ENCODE measurements at places on chromosomes 5 and 9. TPM values are rescaled to one million over a fixed set of nuclear protein-coding genes. Genes with fewer than 3 reads are reported as not detected.

- DNase-seq = no peak
These were observed 71.8 kb upstream of the CLINT1 start for GRCh38 chr5:157930710-157931109.

DNA sequence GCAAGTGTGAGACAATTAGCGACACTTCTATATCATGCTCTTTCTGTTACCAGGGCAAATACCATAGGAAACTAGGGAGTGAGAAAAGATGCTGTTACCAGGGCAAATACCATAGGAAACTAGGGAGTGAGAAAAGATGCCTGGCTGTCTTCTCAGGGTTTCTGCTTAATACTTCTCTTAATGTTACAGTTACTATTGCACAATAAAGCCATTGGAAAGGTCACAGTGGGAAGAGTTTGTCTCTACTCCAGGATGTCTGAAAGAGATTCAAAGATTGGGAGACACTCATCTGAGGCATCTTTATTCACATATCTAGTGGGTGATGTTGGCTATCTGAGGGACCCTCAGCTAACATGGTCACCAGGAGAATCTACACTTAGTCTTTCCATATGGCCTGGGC is 431.7 kb upstream of the POU5F2 start:
- DNase-seq = no peak

The SLU7 gene
- total RNA-seq = 55.1 TPM

The PCDHAC2 gene
- total RNA-seq = 5.8 TPM

- no peak for DNase-seq
These were observed 166.8 kb upstream of the RFX3 start for GRCh38 chr9:3692606-3693005.

GRCh38 chr9:94153905-94154304 is 69.6 kb downstream of the PTPDC1 start:
- no peak for DNase-seq

The SLC45A2 gene
- not detected for total RNA-seq

- no peak for DNase-seq
These were observed 252.7 kb downstream of the AP3B1 start for GRCh38 chr5:78041805-78042204.

DNA sequence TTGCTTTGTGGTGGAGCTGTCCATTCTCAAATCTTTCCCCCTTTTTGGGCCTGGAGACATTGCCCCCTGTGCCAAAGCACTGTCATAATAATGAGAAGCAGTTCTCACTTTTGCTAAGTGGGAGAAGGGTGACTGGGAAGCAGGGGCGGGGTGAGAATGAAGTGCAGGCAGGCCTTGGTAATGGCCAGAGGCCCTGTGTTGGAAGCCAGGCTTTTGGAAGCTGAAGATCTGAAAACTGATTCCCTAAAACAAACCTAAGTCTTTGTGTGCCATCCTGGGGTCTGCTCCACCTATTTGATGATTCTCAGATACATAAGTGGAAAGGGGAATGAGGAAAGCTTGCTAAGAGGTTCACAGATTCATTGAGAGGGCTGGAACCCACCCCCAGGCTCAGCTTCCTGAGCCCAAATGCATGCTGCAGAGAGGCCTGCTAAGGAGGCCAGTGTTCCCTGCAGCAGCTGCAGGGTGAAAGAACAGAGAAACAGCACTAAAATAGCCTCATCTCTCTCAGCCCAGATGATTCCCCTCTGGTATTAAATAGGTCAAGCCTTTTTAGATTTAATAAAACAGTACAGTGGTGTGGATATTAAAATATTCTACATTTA is 75.0 kb downstream of the NSG2 start:
- DNase-seq = no peak

- no peak for DNase-seq
These were observed 27.5 kb downstream of the ERP44 start for GRCh38 chr9:100071271-100071670.

The SQSTM1 gene
- total RNA-seq = 450 TPM

The BTNL9 gene
- 125 TPM for total RNA-seq

GRCh38 chr5:14250748-14251701 is 107.9 kb downstream of the TRIO start:
- DNase-seq = no peak

- no peak for DNase-seq
These were observed 102.2 kb upstream of the GNA14 start for GRCh38 chr9:77750284-77750683.

All from lower lobe of right lung (tissue), 2 donors.